CD4-positive, alpha-beta T cell treated with Interleukin-12 subunit alpha and Interleukin-12 subunit beta, for 1 hour (primary cell): ENCODE measurements at places on chromosomes 1 and 21.

GRCh38 chr1:27575840-27576331, 28.1 kb downstream of the AHDC1 start:
- DNase-seq, result no peak

- no peak for DNase-seq
These were observed 7.5 kb downstream of the KCNA10 start for GRCh38 chr1:110511436-110511835.

GRCh38 chr1:98975113-98975512, 29.5 kb downstream of the PLPPR5 start:
- DNase-seq, result no peak

DNA sequence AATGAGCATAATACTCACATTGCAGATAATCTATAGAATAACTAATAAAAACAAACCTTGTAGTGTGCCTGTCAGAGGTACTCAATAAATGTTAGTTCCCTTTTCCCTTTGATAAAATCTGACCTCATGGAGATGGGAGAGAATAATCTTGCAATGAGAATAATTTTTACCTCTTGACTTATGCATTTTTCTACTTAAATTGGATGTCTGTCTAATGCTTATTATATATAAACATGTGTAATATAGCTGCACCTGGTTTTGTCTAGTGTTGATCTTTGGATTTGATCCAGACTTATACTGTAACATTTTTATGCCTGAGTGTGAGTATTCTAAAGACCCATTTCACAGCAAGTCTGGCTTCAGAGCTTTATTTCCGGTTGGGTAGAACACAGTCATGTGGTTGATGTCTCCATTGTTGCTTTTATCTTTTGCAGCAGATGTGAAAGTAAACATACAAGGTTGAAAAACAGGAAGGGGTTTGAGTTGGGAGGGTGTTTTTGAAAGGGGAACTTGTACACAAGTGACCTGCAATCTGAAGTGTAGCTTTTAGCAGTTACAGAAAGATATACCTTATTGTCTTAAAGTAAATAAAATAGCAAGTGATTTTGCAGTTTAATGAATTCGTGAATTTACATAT, 12.4 kb downstream of the EPB41 start:
- DNase-seq, result peak; percentile 85

DNA sequence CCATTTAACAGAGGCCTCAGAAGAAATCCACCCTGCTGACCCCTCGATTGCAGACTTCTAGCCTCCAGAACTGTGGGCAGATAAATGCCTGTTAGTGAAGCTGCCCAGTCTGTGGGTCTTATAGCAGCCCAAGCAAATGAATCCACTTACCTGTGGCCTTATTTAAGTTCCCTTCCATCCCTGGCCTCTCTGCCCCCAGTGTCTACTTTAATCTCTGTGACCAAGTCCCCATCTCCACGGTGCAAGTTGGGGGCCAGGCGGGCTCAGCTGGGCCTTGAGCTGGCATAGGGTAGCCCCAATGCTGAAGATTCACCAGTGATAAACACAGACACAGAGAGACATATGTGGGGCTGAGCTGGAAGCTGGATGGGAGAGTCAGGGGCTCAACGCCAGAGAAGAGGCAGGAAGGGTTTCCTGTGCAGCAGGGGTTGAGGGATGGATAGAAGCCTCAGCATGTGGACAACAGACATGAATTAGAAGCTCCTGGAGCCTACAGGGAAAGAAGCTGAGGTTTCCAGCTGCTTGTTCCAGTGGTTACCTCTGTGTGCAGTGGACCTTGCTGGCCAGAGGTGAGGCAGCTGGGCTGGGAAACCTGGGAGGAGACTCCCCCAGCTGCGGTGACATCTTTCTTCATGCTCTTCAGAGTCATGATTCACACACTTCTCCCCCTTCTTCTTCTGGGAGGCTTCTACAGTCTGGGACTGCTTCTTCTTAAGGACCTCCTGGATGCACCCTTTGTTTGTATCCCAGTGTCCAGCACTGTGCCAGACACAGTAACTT, 13.4 kb upstream of the B3GALT5 start:
- no peak for DNase-seq

DNA sequence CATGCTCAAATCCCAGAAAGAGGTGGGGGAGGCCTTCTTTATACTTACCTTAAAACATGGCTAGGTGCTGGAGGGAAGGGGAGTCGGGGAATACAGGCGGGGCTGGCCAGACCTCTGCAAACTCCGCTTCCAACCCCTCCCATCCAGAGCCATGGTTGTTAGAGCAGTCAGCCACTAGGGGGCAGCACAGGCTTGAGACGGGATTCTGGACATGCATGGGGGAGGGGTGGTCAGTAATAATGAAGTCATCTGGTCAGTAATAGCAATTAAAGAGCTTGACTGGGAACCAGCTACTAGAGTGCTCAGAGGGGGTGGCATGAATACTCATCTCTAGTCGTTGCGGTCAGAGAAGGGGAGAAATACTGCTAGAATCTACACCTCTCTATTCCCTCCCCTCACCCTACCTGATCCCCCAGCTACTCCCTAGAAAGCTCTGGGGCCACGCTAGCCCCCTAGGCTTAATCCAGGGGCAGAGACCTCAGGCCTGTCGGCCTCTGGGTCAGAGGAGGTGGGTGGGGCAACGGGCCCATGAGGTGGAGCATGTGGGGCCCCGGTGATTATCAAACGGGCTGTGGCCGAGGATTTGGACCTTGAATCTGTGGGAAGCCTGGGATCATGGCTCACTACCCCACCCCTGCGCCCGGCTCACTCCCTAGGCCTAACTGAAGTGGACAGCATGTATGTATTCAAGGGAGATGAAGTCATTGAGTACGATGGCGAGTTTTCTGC, 2.9 kb downstream of the CASQ1 start:
- DNase-seq, result peak; percentile 79

GRCh38 chr1:230010603-230011332, 56.3 kb upstream of the GALNT2 start:
- no peak for DNase-seq

GRCh38 chr1:101238681-101239094, 1.9 kb downstream of the S1PR1 start:
- peak; percentile 87 for DNase-seq

- no peak for DNase-seq
These were observed 187.7 kb downstream of the TNFSF18 start for GRCh38 chr1:172863031-172863430.

DNA sequence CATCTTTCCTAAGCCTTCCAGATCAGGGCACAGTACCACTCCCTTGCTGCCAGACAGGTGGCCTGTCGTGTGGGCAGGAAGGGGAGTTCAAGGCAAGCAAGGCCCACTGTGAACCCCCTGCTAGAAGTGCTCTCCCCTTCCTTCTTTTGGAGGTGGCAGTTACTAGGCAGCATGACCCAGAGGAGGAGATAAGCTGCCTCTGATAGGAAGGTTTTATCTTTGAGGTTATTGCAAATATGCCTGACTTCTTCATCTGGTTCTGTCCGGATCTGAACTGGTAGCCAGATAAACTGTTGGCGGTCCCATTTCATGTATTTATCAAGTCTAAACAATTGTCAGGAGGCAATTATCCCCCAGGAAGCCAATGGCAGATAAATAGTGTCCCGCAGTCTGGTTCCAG, 198.2 kb upstream of the LMO4 start:
- no peak for DNase-seq

DNA sequence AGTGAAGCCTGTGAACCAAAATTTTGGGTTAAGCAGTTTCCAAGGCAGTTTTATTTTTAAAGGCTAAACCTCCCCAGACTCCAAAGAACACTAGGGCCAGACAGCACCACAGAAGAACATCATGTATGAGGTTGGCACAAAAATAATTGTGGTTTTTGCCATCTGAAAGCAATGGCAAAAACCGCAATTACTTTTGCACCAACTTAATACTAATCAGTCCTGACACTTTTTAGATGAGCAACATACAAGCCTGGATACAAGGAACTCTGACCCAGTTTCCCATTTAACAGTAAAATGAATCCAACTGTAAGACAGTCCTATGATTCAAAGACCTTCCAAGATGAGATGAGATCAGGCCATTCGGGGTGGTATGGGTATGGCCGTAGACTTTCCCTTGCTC, 46.8 kb downstream of the CNIH3 start:
- DNase-seq, result no peak

- no peak for DNase-seq
These were observed 14.8 kb upstream of the NCMAP start for GRCh38 chr1:24540906-24541710.

DNA sequence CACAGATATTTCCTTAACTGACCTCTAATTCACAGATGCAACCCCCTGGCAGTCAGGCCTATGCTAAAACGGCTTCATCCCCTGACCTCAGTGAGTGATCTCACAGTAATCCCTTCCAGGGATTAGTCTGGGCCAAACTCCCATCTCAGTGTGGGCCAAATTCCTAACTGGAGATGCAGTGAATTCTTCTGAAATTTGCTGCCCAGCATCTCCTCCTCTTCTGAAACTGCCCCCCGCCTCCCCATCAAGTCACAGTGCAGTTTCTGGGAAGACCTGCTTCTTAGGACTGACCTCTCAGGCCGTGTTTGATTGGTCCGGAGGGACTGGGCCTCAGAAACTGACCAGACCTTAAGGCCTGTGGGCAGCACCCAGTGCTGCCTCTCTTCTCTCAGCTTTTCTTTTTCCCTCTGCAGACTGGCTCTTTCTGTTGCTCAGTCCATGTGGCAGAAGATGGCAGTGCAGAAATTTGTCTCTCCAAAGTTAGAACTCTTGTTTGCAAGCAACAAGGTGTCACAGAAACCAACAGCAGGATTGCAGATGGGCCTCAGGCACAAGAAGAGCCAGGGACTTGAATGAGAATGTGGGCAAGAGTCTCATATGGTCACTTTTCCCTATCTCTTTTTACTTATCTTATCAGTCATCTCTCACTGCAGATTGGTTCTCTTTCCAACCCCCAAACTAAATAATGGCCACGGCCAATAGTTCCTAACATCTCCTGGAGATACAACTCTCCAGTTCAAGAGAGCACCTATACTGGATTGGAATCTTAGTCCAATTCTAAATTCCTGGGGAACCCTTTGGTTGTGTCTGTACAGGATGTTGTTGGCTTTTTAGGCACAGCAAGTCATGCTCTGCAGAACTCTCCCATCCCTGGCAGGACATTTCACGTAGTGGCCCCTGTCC, 95.5 kb upstream of the RALGPS2 start:
- no peak for DNase-seq

DNA sequence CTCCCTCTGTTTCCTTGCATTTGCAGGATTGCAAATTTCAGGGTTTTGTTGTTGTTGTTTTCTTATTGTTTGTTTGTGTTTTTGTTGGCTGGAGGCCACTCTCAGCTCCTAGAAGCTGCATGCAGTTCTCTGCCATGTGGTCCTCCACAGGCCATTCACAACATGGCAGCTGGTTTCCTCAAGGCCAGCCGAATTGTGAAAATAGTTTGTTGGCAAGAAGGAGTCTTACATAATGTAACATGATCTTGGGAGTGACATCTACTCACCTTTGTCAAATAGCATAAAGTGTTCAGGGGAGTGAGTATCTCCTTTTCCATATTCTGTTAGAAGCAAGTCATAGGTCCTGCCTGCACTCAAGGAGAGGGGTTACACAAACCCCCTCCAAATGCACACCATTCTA, 10.6 kb upstream of the UAP1 start:
- DNase-seq, result no peak

DNA sequence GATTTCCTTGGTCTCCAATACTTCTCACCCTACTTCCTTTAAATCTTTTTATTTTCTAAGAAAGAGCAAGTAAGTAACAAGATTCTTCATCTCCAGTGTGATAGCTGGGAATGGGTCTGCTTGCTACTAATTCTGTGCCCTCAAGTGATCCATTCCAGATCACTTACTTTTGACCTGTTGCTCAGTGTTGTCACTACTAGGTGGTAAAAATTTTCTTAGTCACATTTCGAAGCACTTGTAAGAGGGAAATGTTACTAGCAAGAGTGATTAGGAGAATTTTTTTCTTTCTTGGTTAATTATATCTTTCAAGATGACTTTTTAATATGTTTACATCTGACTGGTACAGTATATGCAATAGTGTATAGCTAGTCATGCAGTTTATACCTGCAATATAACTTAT, 2.2 kb downstream of the UBAP2L start:
- no peak for DNase-seq

DNA sequence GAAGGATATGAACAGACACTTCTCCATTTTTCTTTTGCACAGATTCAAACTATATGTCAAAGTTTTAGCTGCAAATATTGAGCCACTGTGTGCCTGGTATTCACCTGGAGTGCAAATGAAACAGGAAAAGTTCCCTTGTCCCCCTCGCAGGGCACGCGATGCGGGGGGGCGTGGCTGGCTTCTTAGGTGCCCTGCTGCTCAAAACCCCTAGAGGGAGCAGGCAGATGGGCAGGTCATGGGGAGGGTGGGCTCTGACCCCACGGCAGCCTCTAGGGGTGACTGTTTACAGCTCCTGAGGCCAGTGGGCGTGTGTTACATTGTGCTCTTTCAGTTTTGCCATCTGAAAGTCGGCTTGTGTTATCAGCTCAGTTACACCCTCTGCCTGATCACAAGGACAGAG, 931.2 kb upstream of the B3GALT2 start:
- DNase-seq, result no peak

- DNase-seq, result no peak
These were observed 6.2 kb downstream of the SH2D5 start for GRCh38 chr1:20726118-20726911.

- no peak for DNase-seq
These were observed 60.4 kb upstream of the BACE2 start for GRCh38 chr21:41107602-41108001.

- DNase-seq, result no peak
These were observed 29.1 kb upstream of the F13B start for GRCh38 chr1:197096137-197096536.

- no peak for DNase-seq
These were observed 5.8 kb downstream of the KIF1B start for GRCh38 chr1:10216090-10216749.

DNA sequence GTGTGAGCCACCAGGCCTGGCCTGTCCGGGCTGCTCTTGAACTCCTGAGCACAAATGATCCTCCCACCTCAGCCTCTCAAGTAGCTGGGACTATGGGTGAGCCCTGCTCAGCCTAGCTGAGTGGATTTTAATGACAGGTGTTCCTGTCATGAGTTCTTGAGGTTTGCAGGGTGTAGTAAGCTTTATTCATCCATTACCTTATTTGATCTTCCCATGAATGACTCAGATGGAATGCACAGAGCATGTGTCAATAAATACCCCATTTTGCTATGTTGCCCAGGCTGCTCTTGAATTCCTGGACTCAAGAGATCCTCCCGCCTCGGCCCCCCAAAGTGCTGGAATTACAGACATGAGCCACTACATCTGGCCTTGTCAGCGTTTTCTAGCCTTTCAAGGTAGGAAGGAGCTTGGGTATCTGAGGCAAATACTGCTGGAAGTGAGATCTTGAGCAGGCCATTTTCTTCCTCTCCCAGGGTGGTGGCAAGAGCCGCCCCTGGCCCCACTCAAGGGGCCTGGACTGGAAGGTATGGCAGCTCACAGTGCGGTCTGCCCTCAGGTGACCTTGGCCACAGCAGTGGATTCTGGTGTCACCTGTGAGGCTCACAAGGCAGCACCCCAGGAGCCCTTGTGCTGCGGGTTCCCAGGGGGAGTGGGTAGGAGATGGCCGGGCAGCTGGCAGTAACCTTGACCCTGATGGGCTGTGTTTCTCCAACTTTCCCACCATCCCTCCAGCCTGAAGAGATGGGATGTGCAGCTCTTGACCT, 20.0 kb downstream of the PIK3CD start:
- no peak for DNase-seq

GRCh38 chr1:97066860-97067259, 345.3 kb downstream of the PTBP2 start:
- no peak for DNase-seq
